Endothelial cell (in vitro differentiated cells): ENCODE measurements at places on chromosomes 2 and 18.

GRCh38 chr2:22198381-22199283 lies 1074.9 kb downstream of the TDRD15 start:
- DNase-seq, result no peak

DNA sequence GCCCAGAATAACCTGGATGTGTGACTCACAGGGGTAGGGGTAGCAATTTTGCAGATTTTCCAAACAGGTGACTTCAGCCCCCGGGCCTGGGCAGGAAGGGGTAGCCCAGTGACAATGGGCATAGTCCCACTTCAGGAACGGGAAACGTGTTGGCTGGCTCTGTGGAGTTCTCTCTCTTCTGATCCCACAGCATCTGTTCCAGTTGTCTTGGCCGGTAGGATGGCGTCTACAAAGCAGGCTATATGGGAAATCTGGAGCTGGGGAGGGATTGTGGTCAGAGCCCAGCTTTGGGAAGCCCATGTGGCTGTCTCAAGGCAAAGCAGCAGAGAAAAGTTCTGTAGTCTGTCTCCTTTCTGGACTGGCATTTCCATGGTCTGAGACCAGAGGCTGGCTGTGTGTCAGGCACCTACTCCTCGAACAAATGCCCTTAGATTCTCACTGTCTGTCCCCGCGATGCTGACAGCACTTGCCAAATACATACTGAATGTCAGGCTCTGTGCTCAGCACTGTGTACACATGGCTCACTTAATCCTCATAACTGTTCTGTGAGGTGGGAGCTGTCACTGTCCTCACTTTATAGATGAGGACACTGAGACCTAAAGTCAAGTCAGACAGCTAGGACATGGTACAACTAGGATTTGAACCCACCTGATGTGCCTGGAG lies 17.9 kb upstream of the TMEM214 start:
- DNase-seq, result no peak

- no peak for DNase-seq
These were observed 1120.8 kb upstream of the TMEFF2 start for GRCh38 chr2:193315428-193316091.

DNA sequence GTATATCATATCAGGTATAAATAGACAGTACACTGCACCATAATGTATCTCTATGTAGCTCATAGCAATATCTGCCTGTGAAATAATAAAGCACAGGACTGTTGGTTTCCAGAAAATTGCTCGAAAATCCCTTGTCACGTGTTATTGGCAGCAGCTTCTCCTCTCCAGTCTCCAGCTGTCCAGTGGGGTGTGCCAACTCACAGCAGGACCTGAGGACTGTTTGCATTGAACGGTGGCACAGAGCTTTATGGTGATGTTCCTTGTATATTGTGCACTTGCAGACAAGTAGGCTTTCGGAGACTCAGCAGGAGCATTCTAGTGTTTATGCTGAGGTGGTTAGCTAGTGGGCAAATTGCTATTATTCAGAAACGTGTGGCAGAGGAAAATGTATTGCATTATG lies 182.2 kb upstream of the ATP5MC3 start:
- DNase-seq, result no peak

- no peak for DNase-seq
These were observed 95.4 kb downstream of the DOCK10 start for GRCh38 chr2:224946895-224947294.

DNA sequence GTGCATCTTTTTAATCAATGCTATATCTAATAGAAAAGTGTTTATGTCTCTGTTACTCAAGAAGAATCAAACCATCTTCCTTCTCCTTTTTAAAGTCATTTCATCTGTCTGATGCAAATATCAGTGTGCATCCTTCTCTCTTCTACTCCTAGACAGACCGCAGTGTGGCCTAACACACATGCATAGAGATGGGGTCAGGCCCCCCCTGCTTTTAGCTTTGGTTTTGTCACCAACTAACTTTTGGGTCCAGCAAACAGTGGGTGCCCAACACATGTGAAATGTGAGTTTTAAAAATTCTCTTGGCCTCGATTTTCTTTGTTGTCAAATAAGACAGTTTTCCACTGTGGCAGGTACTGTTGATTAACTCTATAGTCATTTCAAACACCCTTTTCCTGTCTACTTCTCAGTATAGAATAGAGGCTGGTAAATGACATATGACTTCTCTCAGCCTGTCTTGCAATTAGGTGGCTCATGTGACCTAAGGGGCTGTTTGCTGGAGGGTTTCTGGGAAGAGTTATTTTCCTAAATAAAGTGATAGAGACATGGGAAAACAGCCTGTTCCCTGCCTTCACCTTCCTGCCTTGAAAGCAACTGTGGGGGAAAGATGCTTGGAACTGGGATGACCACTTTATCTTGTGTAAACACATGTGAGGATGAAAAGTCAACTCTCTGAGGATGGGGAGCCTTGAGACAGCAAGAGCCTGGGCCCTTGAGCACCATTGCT lies 65.7 kb upstream of the DARS1 start:
- DNase-seq, result no peak

DNA sequence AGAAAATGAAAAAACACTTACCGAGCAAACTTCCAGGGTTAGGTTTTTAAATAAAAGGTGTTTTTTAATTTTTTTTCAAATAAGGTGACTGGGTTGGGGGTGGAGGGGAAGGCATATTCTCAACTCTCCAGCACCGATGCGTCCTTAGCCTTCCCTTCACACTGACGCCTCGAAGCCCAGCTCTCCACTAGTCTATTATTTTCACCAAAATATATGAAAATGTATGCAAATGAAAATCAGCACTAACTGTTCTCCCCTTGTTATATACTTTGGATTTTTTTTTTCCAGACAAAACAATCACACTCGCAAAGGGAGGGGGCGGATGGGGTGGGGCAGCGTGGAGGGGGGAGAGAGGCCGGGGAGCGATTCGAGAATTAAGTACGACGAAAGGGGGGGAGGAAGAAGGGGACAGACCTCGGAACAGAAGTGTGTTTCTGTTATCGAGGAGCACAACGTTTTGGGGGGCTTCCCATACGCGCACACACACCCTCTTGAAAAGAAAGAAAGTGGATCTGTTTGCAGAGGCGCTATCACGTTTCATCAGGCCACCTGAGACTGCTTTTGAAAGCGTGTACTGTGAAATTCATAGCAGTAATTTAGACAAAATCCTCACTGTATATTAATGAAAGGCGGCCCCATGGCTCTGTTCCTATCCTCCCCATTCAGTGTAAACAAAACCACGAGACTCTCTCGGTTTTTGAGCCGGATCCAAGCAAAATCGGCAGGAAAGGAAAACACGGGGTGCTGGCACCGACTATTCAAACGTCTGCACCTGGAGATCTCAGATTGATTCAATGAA lies 2.4 kb upstream of the POU3F3 start:
- DNase-seq, result no peak

DNA sequence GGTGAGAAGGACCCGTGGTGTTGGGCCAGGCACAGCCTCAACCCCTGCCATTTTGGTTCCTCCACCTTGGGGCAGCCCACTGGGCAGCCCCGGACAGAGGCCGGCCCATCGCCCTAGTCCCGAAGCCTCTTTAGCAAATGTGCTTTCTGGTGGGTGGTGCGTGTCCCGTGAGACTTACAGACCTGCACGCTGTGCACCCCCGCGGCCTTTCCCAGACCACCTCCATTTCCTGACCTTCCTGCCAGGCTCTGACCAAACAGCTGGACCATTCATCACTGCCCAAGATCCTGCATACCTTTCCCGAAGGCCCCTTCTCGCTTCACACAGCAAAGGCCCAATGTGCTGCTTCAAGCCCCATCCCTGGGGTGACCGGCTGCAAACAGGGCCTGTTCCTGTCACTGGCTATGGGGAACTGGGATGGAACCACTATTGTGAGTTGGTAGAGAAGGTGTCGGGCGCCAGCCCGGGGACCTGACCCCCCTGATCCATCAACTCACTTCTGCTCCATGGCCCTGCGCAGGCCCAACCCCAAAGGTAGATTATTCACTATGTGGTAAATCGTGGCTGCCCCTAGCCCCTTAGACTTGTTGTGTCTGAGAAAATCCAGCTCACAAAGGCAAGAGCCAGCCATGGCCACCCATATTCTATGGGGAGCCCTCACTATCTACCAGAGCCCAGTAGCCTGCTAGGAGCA lies 341.0 kb downstream of the EIPR1 start:
- no peak for DNase-seq

GRCh38 chr2:34492561-34493455 lies 893.7 kb upstream of the FAM98A start:
- DNase-seq, result no peak

- DNase-seq, result no peak
These were observed 146.7 kb upstream of the L3MBTL4 start for GRCh38 chr18:6561420-6561861.

DNA sequence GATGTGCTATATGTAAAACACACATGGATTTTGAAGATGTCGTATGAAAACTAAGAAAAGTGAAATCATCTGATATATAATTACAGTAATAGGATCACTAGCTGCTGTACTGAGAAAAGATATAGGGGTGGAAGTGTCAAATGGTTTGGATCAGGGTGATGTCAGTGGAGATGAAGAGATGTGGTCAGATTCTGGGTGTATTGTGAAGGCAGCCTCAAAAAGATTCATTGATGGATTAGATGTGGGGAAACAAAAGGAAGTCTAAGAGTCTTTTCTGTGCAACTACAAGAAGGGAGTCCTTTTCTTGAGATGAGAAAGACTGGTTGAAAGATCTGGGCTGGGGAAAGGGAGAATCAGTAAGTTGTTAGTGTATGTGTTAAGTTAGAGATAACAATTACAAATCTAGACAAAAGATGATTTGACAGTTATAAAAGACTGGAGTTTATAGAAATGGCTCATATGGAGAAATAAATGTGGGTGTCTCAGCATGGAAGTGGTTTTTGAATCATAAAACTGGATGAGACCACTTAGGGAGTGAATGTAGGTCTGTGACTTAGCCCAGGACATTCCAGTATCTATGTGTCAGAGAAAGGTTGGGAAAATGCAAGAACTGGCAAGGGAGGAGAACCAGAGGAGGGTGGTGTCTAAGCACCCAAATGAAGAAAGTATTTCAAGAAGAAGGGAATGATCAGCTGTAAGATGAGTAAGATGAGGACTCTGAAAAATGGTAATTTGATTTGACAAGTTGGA lies 347.4 kb downstream of the PARD3B start:
- no peak for DNase-seq

DNA sequence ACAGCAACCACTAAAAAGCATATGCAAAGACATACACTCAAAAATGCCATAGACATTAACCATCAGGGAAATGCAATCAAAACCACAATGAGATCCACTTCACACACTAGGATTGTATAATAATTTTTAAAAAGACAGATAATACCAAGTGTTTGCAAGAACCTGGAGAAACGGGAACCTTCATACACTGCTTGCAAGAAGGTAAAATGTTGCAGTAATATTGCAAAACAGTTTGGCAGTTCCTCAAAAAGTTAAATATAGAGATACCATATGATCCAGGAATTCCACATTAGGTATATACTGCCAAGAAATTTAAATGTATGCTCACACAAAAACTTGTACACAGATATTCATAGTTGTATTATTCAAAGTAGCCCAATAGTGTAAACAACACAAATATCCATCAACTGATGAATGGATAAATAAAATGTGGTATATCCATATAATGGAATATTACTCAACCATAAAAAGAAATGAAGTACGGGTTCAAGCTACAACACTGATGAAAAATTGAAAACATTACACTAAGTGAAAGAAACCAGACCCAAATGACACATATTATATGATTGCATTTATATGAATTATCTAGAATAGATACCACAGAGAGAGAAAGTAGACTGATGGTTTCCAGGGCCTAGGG lies 14.7 kb upstream of the CHMP3 start:
- no peak for DNase-seq

DNA sequence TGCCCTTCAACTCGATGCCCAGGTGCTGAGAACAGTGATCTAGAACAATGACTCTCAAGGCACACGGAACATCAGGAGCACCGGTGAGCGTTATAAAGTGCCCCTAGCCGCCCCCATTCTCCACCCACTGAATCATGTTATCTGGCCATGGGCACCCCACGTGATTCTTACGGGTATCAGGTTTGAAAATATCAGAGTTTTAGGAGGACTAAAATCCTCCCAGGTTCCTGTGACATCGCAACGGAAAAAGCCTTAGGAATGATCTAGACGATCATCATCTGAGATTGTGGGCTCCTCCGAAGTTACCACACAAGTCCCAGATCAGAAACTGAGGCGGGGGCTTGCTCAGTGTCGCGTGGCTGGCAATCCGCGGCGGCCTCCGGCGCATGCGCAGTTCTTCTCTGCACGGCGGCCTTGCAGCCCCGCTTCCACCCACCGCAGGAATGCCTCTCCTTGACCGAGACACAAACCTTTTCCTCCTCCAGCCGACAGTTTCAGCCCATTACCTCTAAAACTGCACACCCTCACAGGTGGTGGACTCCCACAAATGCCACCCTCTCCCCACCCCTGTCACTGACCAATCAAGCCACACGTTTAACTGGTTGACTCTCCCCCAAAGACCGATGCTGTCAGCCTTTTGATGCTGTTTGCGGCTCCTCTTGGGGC lies 5.8 kb upstream of the MRPL33 start:
- DNase-seq, result peak; percentile 63

GRCh38 chr2:134621939-134622705 lies 96.7 kb downstream of the TMEM163 start:
- DNase-seq, result no peak

GRCh38 chr2:110714452-110715224 lies 17.7 kb upstream of the ACOXL start:
- DNase-seq, result no peak

- DNase-seq, result no peak
These were observed 167.8 kb downstream of the BCL11A start for GRCh38 chr2:60385648-60386047.

- DNase-seq, result no peak
These were observed 68.9 kb upstream of the CAB39 start for GRCh38 chr2:230643576-230644291.
